ENCODE measurements at places on chromosomes 11 and 22.

DNA sequence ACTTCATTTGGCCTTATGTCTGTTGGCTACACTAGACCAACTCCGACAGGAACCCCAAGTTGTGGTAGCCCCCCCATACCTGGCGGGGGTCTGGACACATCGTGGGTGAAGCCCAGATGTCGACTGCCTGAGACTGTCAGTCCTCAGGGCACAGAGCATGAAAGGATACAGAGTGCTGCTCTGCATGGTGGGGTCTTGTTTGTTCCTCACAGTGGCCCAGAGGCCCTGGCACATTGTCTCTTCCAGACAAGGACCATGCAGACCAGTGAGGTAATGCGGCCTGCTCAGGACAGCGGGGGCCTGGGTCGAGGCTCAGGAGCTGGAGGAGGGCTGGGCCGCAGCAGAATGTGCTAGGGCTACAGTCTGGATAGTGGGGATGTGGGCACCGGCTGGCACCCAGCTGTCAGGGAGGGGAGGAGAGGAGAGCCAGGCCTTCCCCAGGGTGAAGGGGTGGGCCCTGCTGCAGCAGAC, 14.6 kb downstream of the CAPN5 start:
- no peak for DNase-seq

DNA sequence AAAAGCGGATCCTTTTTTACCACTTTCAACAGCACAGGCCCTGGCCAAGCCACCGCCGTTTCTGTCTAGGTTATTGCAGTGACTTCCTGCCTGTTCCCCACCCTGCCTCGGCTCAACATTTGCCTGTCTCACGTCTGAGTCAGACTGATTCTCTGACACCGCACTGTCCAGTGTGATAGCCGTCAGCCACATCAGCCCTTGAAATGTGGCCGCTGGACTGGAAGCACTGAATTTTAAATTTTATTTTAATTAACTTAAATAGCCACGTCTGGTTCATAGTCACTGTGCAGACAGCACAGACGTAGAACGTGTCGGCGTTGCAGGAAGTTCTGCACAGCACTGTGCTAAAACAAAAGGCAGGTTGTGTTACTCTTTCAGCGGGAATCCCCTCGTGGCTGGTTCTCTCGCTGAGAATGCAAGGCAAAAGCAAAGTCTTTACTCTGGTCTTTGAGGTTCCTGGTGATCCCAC, 56.3 kb upstream of the ADSL start:
- no peak for DNase-seq

GRCh38 chr11:123564221-123564620, 90.2 kb downstream of the SCN3B start:
- no peak for DNase-seq

DNA sequence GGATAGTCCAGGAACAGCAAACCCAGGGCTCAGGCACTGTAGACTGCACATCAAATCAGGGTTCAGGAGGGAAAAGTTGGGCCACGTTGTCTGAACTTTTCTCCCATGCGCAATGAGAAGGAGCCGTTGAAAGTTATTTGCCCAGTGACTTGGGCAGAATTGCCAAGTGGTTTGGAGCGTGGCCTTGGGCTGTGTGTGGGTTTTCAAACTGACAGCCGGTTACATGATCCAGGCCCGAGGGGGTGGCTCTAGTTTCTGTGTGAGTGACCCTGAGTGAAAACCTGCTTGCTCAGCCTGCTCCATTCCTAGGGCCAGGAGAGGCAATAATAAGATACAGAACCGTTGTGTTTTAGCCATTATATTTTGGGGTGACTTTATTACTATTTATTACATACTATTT, 20.3 kb downstream of the MB start:
- DNase-seq: no peak

DNA sequence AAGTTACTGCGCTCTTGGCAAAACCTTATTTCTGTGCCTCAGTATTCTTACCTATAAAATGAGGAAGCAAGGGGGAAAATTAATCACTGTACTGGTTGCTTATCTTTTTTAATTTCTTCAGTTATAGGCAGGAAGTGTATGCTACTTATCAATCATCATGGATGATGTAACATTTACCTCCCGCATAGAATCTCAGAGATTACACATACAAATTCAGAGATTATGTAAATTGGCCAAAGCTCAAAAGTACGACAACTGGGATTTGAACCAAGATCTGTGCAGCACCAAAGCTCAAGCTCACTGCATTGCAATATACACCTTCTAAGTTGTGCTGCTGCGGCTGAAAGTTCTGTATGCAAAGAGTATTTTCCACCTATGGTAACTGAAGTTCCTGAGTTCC, 83.0 kb downstream of the PDHX start:
- no peak for DNase-seq

- DNase-seq: no peak
Observed at GRCh38 chr22:39348909-39349505, 784 bp upstream of the SYNGR1 start.

- DNase-seq: no peak
Observed at GRCh38 chr22:26888887-26889286, 231.5 kb downstream of the MIAT start.

DNA sequence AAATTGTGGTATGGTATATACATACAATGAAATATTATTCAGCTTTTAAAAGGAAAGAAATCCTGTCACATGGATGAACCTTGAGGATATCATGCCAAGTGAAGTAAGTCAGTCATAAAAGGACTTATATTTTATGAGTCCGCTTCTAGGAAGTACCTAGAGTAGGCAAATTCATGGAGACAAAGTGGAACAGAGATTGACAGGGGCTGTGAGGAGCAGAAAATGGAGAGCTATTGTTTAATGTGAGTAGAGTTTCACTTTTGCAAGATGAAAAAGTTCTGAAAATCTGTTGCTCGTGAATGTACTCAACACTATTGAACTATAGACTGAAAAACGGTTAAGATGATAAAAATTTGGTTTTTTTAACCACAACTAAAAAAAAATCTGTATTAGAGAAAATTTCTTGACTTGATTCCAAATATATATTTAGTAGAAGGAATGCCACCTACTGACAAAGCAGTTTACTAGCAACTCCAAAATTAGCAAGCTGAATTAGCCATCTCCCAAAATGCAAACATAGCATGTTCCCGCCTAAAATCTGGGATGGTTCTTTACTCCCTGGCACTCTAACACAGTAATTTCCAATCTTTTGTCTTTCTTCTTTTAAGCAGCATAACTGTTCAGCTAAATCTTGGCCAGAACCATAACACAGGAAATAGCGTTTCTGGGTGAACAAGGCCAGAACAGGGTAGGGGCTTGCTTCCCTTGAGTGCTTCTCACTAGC, 1.5 kb downstream of the UFD1 start:
- no peak for DNase-seq

DNA sequence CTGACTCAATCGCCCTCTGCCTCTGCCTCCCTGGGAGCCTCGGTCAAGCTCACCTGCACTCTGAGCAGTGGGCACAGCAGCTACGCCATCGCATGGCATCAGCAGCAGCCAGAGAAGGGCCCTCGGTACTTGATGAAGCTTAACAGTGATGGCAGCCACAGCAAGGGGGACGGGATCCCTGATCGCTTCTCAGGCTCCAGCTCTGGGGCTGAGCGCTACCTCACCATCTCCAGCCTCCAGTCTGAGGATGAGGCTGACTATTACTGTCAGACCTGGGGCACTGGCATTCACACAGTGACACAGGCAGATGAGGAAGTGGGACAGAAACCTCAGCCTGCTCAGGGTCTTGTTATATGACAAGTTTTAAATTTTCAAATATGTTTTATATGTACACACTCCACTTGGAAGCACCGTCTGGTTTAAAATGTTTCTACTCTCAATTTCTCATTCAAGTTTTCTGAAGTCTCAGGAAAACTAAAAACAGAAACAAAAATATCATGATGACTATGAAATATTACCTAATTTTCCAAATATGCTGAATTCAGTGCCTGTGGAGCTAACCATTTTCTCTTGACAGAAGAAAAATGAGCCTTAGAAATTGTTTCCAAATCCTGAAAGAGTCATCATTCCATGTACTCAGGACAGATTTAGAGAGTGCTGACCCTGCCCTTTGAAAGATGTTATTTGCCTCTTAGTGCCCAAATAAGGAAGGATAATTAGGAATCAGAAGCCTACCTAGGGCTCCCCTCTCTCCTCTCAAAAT, 48.8 kb upstream of the TOP3B start:
- no peak for DNase-seq

DNA sequence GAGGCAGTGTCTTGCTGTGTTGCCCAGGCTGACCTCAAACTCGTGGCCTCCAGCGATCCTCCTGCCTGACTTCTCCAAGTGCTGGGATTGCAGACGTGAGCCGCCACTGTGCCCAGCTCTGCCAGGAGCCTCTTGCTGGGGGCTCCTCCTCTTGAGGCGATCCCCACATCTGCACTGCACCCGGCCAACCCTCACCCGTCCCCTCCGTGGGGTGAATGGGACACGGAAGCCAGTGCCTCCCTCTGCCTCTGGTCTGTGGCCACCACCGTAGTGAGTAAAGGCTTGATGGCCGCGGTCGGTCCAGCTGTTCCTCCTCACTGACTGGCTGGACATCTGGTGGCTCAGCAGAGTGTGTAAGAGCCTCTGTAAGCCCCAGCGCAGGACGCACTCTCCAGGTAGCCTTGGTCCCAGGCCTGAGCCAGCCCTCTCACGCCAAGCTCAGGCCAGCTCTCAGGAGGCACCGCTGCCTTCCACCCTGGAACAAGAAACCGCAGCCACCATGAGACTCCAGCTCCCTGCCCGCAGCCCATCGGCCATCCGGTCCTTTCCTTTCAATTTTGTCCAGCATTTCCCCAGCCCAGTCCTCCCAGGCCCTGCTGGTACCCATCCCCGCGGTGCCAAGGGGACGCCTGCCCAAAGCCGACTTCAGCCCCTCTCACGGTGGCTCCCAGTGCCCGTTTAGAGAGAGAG, 100.3 kb downstream of the BRD1 start:
- DNase-seq: no peak

GRCh38 chr22:29748248-29748893, 18.4 kb downstream of the ZMAT5 start:
- no peak for DNase-seq

- DNase-seq: no peak
Observed at GRCh38 chr11:76781046-76781801, 1.9 kb upstream of the TSKU start.

Data from NCI-H510A (cell line).